ENCODE measurements at places on chromosomes 12 and 14.

- DNase-seq = no peak
Observed at GRCh38 chr14:64394977-64395633, 7.0 kb downstream of the MTHFD1 start.

GRCh38 chr12:64756376-64756775 is 2.8 kb downstream of the GNS start:
- no peak for DNase-seq

DNA sequence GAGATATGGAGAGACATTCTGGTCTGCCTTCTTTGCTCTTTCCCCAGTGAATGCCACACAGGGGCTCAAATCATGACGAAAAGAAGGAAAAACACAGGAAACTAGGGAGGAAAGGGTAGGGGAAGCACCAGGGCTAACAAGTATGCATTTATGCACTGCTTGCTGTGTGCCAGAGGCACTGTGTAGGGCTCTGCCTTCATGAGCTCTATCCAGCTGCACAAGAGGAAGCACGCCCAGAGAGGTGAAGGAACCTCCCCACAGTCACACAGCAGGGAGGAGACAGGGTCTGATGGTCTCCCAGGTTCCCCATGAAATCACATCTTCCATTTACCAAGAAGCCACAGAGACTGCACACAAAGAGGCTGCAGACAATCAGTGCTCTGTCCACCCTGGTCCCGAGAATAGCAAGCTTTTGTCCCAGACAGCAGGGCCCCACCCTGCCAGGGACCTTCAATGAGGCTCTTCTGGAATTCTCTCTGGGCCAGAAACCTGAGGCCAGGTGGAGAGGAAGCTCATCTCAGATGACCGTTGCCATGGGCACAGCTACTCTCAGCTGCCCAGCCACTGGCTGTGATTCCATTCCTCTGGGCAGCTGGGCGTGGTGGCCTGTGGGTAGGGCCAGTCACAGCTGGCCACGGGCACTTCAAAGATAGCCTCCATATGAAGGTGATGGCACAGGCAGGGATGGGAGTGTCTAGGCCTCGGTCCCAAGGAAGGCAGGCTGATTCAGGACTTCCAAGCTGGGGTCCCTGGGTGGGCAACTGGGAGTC is 7.3 kb upstream of the TRPV4 start:
- DNase-seq = no peak

DNA sequence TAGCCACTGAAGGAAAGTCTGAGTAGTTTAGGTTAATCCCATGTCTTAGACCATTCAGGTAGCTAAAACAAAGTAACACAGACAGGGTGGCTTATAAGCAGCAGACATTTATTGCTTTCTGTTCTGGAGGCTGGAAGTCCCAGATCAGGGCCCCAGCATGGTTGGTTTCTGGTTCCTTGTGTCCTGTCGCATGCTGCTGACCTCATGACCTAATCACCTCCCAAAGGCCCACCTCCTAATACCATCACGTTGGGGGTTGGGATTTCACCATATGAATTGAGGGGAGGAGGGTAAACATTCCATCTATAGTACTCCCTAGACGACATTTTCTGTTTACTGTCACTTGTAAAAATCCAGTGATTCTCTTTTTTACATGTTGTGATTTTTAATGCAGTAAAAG is 148.6 kb downstream of the FBXL14 start:
- DNase-seq = no peak

GRCh38 chr14:88296351-88296750 is 26.7 kb downstream of the KCNK10 start:
- no peak for DNase-seq

DNA sequence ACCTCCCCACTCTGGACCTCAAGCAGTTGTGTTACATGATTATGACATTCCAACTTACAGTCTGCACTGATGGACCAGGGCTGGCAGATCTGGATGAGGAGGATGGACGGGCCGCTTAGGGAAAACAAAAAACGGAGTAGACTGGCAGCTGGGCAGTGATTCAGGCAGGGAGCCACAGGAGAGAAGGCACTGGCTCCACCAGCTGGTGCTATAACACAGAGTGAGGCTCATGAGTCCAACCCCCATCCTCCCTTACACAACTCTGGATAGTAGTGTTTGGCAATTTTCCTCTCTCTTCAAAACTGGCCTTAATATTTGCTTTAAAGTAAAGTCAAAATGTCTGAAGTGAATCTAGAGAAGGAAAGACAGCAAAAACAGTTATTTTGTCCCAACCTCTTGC is 9.7 kb upstream of the RIC8B start:
- DNase-seq = no peak

DNA sequence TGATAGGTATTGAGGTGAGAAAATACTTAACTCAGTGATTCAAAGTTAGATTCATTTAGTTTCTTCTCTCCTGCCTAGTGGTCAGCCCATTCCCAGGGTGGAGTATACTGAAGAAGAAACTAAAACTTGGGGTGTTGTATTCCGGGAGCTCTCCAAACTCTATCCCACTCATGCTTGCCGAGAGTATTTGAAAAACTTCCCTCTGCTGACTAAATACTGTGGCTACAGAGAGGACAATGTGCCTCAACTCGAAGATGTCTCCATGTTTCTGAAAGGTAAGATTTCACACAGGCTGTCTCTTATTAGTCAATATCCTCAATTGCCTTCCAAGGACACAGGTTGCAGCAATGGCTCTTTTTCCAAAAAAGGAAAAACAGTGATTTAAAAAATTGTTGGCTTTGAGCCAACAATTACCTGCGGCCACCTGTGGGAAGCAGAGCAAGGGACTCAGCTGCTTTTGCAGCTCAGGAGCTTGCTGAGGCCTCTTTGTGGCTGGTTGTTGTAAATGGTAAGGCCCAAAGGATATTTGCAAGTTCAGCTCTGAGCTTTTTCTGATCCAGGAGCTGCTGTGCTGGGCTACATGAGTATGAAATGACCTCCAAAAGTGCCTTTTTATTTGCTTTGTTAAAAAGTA is 33.9 kb downstream of the TPH2 start:
- DNase-seq = no peak

DNA sequence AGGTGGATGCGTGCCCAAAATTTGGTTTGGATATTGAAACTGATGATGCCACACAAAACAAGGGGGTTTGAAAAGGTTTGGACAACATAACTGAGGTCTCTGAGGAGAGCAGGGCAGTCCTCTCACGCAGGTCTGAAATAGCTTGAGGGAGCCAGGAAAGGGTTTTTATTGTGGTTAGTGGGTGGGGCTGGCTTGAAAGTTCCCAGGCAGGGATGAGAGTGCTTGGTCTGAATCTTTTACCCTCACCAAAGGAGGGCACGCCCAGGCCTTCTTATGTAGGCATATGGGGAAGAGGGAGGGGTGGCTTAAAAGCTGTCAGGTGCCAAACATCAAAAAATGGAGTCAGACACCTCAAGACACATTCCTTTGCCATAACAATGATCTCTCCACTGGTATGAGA is 493.1 kb upstream of the CCDC196 start:
- DNase-seq = no peak

DNA sequence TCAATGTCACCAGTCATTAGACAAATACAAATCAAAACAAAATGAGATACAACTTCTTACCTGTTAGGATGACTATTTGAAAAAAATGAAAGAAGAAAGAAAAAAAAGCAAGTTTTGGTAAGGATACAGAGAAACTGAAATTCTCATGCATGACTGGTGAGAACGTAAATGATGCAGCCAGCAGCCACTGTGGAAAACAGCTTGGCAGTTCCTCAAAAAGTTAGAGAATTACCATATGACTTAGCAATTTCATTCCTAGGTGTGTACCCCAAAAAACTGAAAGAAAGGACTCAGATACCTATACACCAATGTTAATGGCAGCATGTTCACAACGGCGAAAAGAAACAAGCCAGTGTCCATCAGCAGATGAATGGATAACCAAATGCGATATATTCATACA is 26.6 kb downstream of the NINJ2 start:
- DNase-seq = no peak

- DNase-seq = no peak
Observed at GRCh38 chr12:30845676-30846075, 80.9 kb upstream of the TSPAN11 start.

DNA sequence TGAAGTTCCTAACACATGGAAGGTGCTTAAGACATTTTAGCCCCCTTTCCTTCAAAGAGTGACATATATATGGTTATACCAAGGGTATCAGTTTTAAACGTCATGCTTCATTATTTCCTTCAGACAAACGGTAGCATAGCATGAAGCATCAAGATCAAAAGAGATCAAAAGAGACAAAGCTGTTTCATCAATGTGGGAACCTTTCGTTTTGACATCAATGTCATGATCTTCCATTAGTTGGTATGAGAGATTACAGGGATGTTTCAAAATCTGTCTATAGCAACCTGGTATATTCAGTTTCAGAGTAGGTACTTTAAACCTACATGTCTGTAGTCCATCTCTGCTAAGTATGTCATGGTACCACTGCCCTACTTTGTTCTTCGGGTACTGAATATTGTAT is 28.3 kb downstream of the PUS7L start:
- DNase-seq = no peak

DNA sequence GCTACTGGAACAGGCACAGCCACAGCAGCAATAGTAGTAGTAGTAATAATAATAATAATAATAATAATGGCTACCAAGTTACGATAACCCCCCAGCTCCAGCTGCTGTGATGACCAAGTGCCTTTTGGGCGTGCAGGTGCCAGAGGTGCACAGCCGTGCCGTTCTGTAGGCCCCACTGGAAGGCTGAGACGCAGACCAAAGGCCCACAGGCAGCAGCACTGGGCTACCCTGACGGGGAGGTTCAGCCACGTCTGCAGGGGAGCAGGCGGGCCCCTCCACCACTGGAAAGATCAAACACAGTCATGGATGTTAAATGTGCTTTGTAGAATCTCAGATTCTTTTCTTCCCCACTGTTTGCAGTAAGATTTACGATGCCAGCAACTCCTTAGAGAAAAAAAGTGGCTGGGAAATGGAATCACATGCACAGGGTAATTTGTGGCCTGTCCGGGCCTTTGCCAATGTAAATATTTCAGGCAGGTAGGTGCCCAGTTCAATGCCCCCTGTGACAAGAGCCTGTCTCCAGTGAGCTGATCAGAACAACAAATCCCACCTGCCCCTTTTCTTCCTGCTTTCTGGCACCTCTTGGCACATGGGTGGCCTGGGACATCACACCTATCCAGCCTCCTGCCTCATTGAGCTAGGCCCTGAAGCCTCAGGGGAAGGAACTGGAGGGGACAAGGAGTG is 32.6 kb downstream of the CCDC85C start:
- no peak for DNase-seq

- DNase-seq = no peak
Observed at GRCh38 chr12:115672506-115673080, 604.9 kb downstream of the MED13L start.

GRCh38 chr12:95755261-95755865 is 35.2 kb downstream of the NTN4 start:
- DNase-seq = no peak

DNA sequence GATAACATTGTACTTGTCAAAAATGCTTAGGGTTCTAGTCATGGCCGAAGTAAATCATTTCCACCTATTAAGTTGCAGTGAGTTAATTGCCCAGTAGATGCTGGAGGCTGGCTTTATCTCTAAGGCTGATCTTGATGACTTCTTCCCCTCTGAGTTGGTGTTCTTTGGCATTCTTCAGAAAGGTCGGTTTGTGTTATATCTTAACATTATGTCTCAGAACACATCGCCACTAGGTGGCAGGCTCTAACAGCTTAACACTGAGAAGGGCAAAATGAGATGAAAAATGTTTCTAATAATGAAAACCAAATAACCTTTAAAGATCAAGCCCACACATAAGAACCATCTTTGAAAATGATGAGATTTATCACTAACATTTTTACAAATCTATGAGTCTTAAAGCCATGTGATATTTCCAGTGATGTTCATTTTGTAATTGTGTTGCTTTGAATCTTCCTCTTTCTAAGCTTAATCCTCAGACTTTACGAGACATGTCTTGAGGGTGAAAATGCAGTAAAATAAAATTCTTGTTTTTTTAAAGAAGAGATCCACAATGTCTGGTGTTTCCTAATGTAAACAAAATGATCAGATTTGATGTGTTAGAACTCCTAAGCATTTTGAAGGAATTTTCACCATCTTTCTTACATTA is 28.6 kb downstream of the SUDS3 start:
- no peak for DNase-seq

- no peak for DNase-seq
Observed at GRCh38 chr12:1859643-1860042, 39.3 kb downstream of the LRTM2 start.

DNA sequence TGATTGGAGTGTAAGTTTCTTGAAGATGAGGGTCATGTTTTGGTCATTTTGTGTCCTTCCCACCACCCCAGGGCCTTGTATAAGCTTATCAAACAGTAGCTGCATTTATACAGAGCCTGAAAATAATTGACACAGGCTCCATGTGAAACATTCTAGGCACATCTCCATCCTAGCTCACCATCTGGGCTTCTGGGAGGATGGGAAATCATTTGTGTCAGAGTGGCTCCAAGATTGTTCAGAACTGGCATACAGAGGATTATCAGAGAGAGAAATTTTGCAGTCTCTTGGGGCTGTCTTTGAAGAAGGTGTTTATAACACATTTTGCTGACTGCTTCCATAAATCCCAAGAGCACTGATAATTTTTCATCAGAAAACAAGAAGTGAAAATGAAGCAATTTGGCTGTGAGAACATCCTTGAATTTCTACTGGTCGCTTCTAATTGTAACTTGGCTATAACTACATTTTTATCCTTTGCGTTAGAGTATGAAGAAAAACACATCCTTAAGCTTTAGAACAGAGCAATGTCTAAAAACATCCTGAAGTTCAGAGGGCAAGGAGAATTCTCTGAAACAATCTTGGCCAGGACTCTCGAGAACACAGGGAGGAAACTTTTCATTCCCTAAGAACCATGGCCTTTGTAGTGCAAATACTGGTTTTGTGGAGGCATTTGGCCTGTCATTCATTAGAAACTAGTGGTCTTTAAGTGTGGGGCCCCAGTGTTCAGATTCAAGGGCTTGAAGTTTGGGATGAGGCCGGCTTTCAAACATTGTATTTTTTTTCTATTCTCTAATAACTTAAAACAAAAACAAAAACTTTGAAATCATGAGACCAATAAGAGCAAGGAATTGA is 151.1 kb downstream of the DACT1 start:
- no peak for DNase-seq

- DNase-seq = no peak
Observed at GRCh38 chr14:69569859-69570258, 4.8 kb downstream of the CCDC177 start.

DNA sequence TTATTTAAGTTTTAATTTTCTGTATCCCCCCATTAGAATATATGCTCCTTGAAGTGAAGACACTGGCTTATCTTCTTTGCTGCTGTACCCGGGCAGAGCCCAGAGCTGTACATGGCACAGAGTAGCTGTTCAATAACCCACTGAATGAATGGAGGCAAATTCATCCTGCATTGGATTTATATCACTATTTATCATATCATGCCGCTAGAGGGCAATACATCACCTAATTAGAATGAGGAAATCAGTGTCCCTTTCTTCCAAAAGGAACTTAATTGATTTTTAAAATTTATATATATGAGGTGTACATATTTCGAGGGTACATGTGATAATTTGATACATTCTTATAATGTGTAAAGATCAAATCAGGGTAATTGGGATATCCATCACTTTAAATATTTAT is 89.2 kb upstream of the TMEM260 start:
- DNase-seq = no peak

Measured in brain pericyte (primary cell).